Germinal center (tissue), 1 donor: ENCODE measurements at places on chromosomes 11 and 22.

- DNase-seq, result no peak
Measured at GRCh38 chr11:15638386-15638787, 523.7 kb downstream of the INSC start.

DNA sequence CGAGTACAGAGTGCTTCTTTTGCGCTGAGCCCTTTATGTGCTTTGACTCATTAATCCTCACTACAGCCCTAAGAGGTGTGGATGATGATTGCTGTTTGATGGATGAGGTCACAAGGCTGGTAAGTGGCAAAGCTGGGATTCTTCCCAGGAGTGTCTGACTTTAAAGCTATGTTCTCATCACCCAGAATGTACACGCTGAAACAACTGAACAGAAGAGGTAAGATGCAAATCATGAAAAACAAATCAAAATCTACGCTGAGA is 37.7 kb upstream of the CREB3L1 start:
- DNase-seq, result no peak

GRCh38 chr22:19593991-19594569 is 69.9 kb upstream of the CLDN5 start:
- DNase-seq, result no peak

DNA sequence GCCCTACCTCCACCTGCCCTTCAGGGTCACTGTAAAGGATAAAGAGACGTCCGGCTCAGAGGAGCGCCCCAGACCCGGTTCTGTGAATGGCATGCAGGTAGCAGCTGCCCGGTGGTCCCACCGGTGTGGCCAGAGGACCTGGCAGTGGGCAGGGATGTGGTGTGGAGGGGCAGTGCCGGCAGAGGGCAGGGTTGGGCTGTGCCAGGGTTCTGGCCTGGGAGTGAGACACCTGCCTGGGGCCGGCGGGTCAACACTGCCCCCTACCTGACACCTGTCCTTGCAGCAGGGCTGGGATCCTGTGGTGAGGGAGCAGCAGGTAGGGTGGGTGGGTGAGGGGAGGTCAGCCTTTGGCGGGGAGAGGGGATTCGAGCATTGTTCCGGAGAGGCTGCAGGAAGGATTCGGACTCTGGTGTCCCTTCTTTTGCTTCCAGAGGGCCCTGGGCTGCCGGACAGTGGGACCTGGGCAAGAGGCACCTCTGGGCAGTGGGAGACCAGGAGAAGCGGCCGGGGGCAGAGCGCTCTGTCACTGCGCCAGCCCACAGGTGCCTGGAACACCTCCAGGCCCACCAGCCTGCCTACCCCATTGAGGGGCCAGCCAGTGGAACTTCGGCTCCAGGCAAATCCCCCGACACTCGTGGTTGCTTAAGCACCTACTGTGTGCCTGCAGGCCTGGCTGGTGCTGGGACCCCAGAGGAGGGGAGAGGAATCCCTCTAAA is 1.6 kb upstream of the PHLDA2 start:
- DNase-seq, result peak; percentile 59

DNA sequence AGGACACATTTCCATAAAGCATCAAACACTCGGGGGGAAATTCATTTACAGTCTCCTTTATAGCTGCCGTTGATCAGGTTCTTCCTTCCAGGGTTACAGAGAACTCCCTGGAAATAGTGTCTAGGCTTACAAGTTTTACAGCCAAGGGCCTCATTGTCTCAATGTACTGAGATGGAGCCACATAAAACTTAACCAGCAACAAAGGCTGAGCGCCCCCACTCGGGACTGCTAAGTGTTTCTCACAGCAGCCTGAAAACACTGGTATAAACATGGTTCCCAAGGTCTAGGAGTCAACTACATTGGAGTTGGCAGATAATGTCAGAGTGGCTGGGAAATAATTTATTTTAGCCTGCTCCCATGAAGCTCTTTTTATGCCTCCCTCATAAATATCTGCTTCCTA is 686.2 kb downstream of the OPCML start:
- DNase-seq, result no peak

GRCh38 chr11:111765984-111766833 is at the start of gene PPP2R1B:
TSS of gene PPP2R1B (minus strand) at chr11:111766389. CDS start at chr11:111766361, 28 bp downstream.
- DNase-seq, result peak; percentile 95

DNA sequence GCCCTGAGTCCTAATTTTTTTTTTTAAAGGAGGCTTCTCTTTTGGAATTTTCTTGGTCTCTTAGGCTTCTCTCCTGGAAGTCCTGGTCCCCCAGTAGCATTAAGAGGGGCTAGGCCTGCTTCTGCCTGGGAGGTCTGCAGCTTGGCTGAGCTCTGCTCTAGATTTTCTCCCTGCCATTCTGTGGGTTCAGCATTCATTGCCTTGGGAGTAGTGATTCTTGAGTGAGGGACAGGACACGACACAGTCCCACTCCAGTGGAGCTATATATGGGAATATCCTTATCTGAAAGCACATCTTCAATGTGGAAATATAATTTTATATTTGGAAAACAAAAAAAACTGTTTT is 3.7 kb downstream of the IGSF22 start:
- no peak for DNase-seq

- no peak for DNase-seq
Measured at GRCh38 chr11:92536883-92537282, 312.3 kb downstream of the FAT3 start.

DNA sequence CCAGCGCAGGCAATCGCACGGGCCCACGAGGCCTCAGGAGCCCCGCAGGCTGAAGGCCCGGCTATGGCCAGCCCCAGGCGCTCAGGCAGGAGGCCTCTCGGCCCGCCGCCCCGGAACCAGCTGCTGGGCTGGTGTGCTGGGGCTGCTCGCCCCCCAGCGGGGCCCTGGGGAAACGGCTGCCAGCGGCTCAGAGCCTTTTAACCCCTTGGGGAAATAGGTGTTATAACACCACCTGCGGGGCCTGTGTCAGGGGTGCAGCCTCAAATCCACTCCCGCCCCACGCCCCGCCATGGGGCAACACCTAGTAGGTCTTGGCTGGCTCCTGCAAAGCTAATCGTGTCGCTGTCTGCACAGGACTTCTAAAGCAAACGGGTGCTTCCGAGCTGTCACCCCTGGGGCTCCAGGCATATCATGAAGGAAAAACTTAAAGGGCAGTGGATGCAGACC is 237.4 kb downstream of the TTC28 start:
- DNase-seq, result peak; percentile 87

DNA sequence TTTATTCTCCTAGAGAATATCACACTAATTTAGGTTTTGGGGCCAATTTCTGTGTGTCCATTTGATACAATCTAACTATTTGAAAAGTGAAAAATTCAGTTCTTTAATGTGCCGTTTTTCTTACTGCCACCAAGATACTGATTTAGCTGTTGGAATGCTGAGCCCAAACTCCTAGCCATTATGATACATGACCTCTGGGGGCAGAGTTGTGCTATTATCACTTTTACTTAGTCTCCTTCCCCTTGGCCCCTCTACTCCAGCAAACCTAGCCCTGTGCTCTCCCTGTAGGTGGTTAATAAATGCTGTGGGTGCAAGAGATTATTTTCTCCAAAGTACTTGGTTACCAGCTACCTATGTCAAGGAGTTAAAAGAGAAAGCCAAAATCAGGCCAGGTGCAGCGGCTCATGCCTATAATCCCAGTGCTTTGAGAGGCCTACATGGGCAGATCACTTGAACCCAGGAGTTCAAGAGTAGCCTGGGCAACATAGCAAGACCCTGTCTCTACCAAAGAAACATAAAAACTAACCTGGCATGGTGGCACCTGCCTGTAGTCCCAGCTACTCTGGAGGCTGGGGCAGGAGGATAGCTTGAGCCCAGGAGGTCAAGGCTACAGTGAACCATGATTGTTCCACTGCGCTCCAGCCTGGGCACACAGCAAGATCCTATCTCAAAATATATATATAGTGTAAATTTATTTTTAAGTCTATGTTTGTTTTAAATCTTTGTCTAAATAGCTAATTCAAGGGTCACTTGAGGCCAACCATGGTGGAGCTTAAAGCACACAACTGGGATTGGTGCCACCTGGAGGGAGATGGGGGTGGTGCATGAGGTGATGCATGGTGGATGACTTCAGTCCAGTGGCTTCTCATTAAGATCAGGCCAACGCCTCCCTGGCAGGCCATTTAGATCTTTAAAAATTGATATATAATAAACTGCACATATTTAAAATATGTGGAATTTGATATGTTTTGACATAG is 193.2 kb upstream of the PLET1 start:
- peak; percentile 57 for DNase-seq

GRCh38 chr11:129596351-129596750 is 219.3 kb upstream of the TMEM45B start:
- DNase-seq, result no peak

GRCh38 chr11:44671234-44671633 is 55.5 kb upstream of the TSPAN18 start:
- no peak for DNase-seq

DNA sequence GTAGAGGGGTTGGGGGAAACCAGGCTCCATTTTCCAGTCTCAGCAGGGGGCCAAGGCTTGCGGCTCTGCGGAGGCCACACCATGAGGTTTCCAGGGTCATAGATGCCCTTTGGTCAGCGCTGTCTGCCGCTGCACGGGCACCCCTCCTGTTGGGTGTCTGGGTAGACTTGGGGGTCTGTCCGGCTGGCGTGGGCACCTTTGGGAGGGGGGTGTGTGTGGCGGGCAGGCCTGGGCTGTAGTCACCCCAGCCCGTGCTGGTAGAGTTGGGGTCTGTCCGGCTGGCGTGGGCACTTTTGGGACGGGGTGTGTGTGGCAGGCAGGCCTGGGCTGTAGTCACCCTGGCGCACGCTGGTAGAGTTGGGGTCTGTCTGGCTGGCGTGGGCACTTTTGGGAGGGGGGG is 18.6 kb downstream of the LSP1 start:
- no peak for DNase-seq

GRCh38 chr11:2196970-2197770 is 25.6 kb upstream of the TH start:
- peak; percentile 68 for DNase-seq

- no peak for DNase-seq
Measured at GRCh38 chr22:29877620-29878019, 5.4 kb upstream of the MTMR3 start.

GRCh38 chr11:11451501-11452005 is 98.5 kb upstream of the CSNK2A3 start:
- DNase-seq, result no peak

DNA sequence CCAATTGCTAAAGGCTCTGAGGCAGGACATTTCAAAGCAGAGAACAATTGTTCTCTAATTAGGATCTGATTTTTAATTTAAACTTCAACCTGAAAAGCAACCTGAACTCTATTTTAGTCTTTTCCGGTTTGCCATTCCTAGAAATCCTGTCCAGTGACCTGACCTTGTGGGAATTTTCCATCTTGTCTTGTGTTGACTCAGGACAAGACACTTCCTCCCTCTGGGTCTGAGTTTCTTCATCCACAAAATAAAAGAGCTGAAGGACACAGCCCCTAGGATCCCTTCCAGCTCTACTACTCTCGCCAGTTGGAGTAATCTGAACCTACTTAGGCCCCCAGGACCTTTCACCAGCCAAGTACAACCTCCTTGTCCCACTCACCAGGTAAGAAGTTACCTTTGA is 66.5 kb upstream of the POU2AF1 start:
- DNase-seq, result no peak

- no peak for DNase-seq
Measured at GRCh38 chr11:117772360-117772759, 24.7 kb downstream of the DSCAML1 start.

GRCh38 chr11:69123593-69124545 is 31.9 kb upstream of the SMIM38 start:
- DNase-seq, result no peak

DNA sequence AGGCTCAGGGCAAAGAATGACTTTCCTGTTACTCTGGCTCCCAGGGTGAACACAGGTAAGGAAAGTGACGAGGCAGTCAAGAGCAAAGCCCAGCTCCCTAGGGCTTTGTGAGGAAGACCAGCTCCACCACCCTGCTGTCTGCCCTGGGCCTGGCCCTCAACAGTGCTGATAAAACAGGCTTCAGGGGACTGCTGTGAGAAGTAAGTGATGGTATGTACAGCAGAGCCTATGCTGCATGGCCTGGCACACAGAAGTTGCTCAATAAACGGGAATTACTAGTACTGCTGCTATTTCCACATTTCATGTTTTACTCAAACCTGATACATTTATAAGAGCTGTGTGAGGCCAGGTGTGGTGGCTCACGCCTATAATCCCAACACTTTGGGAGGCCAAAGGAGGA is 50.3 kb downstream of the MICAL3 start:
- DNase-seq, result no peak

DNA sequence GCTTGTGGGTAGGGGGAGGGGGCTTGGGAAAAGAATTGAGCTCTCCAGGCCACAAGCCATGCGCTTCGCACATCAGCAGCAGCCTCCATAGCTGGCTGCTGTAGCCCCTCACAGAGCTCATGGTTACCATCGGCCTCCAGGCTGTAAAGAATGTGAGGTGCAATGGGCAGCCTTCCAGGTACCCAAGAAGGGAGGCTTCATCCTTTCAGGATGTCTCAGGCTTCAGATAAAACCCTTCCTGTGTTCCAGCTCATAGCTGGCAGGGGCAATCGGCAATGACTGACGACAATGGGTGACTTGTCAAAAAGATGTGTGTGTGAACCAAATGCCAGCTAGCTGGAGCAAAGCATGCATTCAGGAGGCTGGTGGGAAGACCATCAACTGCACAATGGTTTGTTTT is 102.0 kb downstream of the TIMP3 start:
- DNase-seq, result no peak
